A172 (cell line): ENCODE measurements at places on chromosomes 13 and 19. TPM values are rescaled to one million over a fixed set of nuclear protein-coding genes. Genes with fewer than 3 reads are reported as not detected.
A peak's percentile ranks its signal among the peaks of the same experiment; 100 is the strongest.

GRCh38 chr19:45469945-45470761, 2.4 kb downstream of the FOSB start:
- peak; percentile 13 for DNase-seq

OR7D2 gene
- not detected in 2 replicates for total RNA-seq

DNA sequence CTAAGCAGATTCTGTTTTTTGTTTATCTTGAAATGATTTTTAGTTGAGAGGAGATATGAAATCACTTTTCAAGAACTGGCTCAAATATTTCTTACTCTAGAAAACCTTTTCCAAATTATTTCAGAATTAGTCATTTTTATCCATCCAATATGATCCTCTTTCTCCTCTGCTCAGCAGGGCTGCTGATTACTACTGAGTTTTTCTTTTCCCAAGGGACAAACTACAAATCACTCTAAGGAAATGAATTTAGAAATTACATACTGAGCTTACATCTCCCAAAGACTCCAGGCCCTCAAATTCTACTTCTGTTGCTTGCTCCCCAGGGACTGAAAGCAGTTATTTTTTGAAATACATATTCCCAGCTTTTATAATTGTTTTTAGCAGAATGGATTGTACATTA, 87.4 kb upstream of the UFM1 start:
- DNase-seq: no peak

- DNase-seq: no peak
Measured at GRCh38 chr13:19657872-19658591, 24.6 kb downstream of the MPHOSPH8 start.

CYP2A7 gene
- not detected in 2 replicates for total RNA-seq
